ENCODE measurements at places on chromosomes 3 and 15. TPM values are rescaled to one million over a fixed set of nuclear protein-coding genes. Genes with fewer than 3 reads are reported as not detected.

- DNase-seq: no peak
Measured at GRCh38 chr15:82650046-82650670, 3.0 kb upstream of the CPEB1 start.

DNA sequence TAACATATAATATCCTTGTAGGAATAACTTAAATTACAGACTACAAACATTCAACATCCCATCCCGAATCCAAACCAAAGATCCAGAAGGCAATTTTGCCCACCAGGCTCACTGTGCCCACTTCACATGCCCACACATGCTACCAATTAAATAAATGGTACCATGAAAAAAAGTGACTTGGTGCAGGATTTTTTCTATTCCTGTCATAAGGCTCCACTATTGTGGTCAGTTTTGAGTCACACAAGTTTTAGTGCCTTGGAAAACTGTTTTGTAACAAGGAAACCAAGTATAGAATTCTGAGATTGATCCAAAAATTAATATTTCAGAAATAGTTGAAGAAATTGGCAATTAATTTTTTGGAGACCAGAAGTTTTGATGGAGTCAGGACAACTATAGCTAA is 470.1 kb upstream of the THBS1 start:
- DNase-seq: no peak

DNA sequence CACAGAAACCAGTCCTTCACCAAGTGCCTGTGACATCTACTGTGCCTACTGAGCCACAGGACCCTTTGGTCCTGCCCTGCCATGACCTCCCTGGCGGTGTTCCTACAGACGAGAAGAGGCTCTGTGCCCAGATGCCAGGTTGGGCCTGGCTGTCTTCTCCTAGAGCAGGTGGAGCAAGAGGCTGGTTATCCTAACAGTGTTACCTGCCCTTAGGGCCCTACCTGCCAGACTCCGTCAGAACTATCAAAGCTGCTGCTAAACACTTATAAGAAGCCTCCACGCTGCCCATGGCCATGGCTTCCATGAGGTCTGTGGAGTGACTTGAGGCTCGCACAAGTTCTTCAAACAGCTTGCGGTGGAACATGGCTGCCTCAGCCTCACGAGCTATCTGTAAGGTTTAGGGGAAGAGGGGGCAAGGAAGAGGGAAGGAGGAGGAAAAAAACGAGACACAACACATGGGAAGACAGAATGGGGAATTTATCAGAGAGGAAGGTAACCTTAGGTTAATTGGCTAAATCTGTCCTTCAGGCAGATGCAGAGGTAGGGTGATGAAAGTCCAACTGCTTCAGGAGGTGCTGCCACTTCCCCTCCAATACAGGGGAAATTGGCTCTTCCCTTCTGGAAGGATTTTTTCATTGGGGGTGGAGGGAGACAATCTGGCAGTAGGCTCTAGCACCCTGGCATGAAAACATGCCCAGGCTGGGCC is 5.4 kb upstream of the GRAMD2A start:
- no peak for DNase-seq

Gene BFSP2
- total RNA-seq: not detected

- no peak for DNase-seq
Measured at GRCh38 chr3:99396651-99397275, 241.6 kb upstream of the COL8A1 start.

DNA sequence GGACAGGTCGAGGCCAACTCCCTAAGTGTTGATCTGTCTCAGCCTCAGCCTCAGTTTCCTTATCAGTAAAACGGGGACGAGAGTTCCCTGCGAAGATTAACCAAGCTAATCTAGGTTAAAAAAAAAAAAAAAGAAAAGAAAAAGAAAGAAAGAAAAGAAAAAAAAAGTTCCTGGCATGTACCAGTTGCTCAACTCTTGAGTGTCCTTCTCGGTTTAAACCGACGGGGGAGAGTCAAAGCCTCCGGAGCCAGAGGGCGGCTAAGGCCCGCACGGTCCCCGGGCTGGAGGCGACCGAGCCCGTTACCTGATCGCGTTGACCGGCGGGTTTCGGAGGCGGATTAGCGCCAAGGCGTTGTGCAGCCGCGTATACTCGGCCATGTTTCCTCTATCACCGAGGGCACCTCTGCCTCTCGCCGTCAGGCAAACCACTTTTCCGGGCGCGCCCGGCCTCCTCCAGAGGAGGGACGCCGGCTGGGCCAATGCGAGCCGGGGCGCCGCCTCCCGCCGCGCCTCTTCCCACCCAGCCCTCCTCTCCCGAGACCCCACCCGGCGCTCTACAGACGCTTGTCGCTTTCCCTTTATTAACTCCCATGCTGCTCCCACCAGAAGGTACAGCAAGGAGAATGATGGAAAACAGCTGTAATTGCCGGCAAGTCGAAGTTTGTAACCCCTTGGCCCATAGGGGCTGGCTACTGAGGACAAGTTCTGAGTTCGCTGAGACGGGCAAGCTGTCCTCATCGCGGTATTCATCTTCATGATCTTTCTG is at the start of gene EHHADH:
TSS of gene EHHADH (minus strand) at position 405 of the 766 bp plus-strand sequence. CDS start at position 378, 27 bp downstream.
- DNase-seq: peak; percentile 9

- no peak for DNase-seq
Measured at GRCh38 chr3:153315781-153316180, 153.8 kb downstream of the RAP2B start.

DNA sequence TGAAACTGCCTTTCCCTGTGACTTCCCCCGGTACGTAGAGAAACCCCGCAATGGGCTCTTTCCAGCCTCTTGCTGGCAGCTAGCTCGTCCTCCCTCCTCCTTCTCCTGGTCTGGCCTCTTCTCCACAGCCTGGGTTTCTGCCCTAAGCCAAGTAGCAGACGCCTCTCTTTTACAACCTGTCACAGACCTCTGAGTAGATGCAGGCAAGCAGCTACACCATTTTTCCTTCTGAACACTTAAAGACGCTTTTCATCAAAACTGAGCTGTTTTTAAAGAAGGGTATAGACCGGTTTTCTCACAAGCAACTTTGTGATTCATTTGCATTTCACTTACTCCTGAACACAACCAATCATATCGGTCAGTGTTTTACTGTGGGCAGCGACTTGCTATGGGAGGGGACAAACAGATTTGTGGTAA is 32.0 kb downstream of the ADAMTSL3 start:
- DNase-seq: no peak
